SK-N-SH (cell line): ENCODE measurements at places on chromosomes 5 and 9.

DNA sequence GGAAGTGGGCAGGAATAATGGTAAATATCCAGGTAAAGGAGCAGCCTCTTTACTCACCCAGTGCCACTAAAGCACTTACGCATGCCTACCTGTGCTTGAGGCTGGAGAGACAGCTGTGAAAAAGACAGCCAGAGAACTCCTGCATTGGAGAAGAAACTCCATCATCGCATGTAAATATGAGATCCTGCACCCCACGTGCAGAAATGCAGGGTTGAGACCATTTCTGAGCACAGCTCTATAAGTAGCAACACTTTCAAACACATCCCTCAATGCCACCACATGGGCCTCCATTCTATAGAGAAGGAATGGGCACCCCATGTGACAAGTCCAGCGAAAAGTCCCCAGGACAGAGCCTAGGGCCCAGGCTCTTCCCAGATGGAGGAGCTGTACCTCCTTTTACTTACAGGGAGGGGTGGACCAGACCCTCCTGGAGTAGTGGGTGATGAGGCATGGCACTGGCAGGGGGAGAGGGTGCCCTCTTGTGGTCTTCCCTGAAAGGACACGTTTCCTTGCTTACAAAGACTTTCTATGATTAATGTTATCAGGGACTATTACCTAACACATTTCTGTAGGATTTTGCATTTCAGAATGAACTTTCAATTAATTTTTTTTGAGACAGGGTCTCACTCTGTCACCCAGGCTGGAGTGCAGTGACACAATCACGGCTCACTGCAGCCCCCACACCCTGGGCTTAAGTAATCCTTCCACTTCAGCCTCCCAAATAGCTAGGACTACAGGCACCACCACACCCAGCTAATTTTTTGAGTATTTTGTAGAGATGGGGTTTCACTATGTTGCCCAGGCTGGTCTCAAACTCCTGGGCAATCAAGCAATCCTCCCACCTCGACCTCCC is 55.3 kb upstream of the IL17B start:
- peak; percentile 88 for DNase-seq

- no peak for DNase-seq
These were observed 539.8 kb upstream of the FAM174A start for GRCh38 chr5:99995407-99995806.

DNA sequence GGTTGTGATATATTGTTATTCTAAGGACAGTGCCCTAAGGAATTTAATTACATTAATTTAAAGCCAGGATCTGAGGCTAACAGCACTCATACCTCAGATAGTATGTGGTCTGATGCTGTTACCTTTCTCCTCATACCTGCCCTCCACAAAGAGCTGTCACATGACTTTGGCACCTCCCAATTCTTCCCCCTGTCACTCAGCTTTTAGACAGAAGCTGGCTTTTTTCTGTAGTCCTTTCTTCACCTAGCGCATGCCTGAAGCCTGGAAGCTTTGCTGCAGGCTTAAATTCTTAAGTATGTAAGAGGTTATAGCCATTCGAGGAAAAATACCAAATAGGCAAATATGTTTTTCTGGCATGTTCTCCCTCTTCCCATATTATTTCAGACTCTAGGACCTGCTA is 61.0 kb upstream of the ADAMTS19 start:
- no peak for DNase-seq

DNA sequence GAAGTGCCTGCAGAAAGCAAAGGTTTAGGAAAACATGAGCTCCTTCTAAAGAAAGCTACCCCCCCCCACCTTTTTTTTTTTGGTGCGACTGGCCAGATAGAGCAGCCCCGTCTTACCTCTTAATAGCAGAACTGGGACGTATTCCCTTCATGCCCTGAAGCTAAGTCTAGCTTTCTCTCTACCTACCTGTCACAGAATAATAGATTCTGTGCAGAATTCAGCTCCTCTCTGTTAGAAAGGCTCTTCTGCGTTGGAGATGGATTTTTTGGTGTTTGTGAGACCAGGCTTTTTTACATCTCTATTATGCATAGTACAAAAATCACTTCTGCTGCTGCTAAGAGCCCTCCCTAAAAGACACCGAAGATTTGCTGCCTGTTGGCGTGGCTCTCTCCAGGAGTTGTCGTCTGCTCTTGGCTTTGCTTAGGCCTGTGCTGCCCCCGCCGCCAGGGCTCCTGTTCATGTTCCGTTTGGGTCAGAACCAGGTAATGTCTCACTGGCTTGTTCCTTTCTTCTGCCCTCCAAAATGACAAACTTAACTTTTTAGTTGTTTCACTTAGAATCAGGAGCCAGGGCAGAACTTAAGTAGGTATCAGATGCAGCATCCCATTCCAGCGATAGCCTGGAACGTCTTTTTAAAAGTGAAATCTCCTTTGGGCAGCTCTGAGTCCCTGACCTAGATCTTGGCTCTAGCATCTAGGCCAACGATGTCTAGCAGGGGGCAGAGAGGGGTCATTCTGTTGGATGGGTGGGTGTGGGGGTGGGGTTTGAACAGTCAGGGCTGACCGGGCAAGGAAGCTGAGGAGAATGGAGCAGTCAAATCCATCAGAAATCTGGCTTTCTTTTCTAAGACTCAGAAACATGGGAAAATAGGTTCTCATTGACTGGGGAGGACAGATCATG is 2.5 kb downstream of the TRIO start:
- DNase-seq: no peak

GRCh38 chr9:4559261-4560182 is 69.3 kb downstream of the SLC1A1 start:
- DNase-seq: no peak

DNA sequence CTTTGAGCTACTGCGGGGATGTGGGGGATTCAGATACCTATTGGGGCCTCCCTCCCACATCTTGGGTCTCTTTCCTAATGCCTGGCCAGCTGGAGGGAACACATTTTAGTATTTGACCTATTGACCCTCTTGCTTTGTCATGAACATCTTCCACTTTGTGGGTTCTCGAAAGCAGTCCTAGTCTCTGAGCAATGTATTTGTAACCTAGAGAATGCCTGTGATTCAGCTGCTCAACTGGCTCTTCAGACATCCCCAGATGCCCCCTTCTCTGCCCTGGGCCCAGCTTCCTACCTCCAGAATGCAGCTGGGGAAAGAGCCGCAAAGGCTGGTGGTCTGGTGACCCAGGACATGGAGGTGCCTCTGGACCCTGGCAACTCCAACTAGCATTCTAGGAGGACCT is 32.2 kb downstream of the APTX start:
- DNase-seq: no peak

DNA sequence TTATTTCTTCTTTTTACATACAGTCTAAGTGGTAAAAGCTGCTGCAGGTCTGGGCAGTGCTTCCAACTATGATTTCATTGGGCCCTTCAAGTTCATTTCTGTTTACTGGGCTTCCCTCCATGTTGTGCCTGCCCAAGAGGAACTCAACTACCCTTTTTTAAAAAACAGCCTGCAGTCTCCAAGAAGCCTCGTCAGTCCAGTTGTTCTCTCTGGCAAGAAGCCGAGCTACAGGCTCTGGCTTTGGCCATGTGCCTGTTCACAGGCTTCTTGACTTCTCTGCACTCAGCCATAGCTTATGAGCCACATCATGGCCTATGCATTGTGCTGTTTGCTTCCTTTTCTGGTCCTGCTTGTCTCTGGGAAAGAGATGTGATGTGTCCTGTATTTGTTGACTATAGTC is 119.7 kb upstream of the PJA2 start:
- no peak for DNase-seq

GRCh38 chr9:76215066-76215465 is 179.2 kb downstream of the RFK start:
- no peak for DNase-seq

DNA sequence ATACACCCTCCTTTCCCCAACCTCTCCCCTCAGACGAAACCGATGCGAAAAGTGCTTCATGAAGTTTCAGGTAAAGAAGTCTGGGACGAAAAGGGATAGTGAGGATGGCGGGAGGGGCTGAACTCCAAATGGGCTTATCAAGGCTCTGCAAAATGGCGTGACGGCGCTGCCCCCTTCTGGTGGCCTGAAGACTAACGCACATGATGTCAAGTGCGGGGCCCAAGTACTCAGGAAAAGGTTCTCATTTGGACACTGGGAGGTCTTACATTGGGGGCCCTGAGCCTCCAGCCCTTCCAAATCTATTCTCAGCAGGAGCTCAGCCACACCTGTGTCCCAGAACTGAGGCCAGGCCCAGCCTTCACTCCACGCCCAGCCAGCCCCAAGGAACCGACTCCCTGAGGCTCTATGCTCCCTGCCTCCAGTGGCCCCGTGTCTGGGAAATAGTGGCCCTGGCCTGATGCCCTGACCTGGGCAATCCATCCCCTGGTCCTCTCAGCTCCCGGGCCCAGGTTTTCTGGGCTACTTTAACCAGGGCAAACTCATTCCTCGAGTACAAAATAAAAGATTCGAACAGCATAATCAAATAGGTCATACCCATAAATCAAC is 119.9 kb downstream of the KCNIP1 start:
- peak; percentile 63 for DNase-seq

- DNase-seq: no peak
These were observed 49.1 kb downstream of the DOCK2 start for GRCh38 chr5:169686137-169686536.

GRCh38 chr9:5846501-5846921 is 13.6 kb upstream of the ERMP1 start:
- no peak for DNase-seq

- DNase-seq: no peak
These were observed 413.6 kb downstream of the ENC1 start for GRCh38 chr5:74226716-74227485.

- DNase-seq: no peak
These were observed 96.0 kb upstream of the RUFY1 start for GRCh38 chr5:179454356-179454755.

DNA sequence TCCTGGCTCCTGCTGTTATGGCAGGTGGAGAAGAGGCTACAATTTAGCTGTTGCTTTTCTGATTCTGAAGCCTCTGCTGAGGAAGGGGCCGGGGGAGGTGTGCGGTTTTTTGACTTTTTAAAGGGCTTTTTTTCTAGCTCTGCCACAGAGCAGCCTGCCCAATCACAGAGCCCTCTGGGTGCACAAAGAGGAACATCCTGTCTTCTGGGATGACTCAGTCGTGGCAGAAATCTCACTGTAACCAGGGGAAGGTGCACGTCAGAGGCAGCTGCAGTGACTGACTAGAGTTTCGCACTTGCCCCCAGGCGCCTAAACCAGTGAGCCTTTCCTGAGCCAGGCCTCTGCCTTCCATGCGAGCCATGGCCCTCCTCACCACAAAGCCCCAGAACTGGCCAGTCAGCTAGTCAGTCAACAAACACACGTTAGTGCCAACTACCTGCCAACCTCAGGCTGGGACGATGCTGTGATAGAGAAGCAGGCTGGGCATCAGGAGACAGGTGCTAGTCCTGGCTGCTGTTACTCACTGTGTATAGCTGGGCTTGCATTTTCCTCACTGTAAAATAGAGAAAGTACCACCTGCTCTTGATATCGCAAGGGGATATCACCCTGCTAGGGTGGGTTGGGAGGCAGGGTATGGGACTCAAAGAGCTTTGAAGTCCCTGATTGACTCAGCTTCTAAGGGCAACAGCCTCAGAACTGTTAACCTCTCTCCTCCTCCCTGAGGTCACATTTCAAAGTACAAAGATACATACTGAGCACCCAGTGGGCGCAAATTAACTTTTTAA is 2.2 kb downstream of the AKNA start:
- DNase-seq: no peak

DNA sequence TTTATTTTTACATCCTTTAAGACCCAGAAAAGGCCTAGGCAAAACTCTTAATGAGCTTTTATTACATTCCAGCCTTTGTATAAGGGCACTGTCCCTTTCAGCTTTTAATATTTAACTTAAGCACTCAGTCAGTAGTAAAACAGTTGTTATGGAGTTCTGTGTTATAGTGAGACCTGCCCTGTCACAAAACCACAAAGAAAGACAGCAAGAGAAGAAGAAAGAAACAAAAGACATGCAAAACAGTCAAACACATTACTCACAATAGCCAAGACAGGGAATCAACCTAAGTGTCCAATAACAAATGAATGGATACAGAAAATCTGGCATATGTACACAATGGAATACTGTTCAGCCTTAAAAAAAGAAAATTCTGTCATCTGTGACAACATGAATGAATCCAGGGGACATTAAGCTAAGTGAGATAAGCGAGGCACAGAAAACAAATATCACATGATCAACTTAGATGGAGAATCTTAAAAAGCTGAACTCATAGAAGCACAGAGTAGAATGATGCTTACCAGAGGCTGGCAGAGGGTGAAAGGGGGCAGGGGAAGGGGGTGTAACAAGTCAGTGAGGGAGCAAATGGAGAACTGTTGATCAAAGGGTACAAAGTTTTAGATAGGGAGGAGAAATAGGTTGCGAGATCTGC is 63.8 kb upstream of the CCNG1 start:
- DNase-seq: no peak

DNA sequence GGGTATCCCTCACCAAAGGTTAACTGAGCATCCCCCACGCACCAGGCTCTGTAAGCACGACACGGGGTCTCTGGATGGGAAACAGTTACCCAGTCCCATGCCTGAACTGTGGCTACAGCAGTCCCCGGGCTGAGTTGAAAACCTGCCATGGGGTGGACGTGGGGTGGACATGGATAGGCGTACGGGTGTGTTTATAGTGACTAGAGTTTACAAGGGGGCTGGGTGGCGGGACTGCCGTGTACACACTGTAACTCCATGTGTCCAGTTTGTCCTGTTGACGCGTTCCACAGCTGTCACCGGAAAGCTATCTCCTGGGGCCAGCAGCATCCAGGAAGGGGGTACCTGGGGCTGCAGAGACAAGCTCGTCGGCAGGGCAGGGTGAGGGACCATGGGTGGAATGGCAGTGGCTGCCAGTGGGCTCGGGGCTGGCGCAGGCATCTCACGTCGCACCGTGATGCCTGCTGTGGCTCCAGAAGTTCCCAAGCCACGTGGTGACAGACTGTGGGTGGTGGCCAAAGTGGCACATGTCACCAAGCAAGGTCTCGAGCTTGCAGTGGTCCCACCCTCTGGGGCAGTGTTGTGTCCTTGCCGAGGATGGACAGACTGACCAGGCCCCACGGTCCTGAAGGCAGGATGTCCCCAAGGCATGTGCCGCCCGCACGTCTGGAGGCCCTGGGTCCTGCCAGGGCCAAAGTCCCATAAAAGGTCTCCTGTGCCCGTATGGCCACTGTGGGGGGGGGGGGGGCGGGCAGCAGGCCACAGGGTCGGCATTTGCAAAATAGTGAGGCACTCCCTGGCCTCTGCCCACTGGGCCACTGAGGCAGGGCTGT is 29.3 kb upstream of the RNF130 start:
- no peak for DNase-seq

- DNase-seq: no peak
These were observed 45.9 kb upstream of the VPS13A start for GRCh38 chr9:77131399-77131798.

- no peak for DNase-seq
These were observed 64.8 kb downstream of the ATP10B start for GRCh38 chr5:160787240-160787639.

- no peak for DNase-seq
These were observed 26.9 kb upstream of the EXOC3 start for GRCh38 chr5:415928-416635.
